ENCODE measurements at places on chromosomes 1 and 21. TPM values are rescaled to one million over a fixed set of nuclear protein-coding genes. Genes with fewer than 3 reads are reported as not detected.

The FRRS1 gene
- total RNA-seq, result 7.2 TPM

The CDC7 gene
- 66.3 TPM for total RNA-seq

The NT5C1A gene
- not detected for total RNA-seq

The RHEX gene
- total RNA-seq, result 10.0 TPM

The KRTAP21-2 gene
- total RNA-seq, result not detected

The OR1C1 gene
- total RNA-seq, result not detected

The CELA2B gene
- total RNA-seq, result not detected

Data from OCI-LY7 (cell line).